Glomerular endothelial cell (primary cell): ENCODE measurements at places on chromosomes 11 and 22.

- DNase-seq, result no peak
Observed at GRCh38 chr11:95266751-95267374, 35.9 kb upstream of the SESN3 start.

GRCh38 chr11:118631142-118631909 is 23.9 kb downstream of the PHLDB1 start:
- no peak for DNase-seq

DNA sequence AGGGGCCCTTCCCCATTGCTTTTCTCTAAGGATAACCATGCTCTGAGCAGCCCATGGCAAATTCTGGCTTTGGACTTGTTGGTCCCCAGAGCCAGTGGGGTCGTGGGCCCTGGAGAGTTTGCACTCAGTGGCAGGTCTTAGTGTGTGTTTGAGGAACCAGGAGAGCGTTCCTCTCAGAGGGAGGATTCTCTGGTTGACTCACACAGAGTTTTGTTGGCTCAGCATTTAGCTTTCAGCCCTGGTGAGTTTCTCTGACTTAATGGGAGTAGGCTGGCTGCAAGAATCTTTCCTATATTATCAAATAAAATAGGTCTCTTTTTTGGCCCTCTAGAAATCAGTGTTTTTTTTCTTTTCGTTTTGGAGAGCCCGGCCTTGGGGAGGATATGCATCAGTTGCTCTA is 20.9 kb downstream of the ST14 start:
- DNase-seq, result no peak

- DNase-seq, result no peak
Observed at GRCh38 chr11:17387811-17388210, 648 bp downstream of the KCNJ11 start.

GRCh38 chr22:25413620-25414019 is 150.9 kb upstream of the GRK3 start:
- DNase-seq, result no peak

DNA sequence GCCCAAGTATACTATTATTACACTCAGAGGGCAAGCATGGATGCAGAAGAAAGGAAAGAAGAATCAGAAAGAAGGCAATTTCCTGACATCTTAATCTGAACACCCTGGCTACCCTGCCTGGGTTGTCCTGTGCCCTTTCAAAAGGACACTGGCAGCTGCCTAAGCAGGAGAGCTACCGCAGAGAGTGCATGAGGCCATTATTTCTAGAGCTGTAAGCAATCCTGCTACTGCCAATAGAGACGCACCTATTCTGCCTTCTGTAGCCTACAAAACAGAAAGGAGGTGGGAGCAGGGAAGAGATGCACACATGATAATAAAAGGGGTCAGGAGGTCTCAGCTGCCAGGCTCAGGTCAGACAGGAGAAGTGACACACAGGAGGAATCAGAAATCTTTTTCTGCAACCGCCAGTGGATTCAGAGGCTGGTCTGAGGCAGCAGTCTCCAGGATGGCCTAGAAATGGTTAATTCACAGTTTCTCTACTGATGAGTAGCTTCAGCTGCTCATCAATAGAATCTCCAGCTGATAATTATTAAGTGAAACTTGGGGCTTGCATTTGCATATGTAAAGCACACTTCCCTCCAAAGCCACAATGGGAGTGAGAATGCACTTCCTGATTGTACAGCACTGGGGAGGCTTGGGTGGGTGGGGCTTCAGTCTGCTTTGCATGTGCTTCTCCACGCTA is 253.9 kb downstream of the LARGE1 start:
- DNase-seq, result no peak

- no peak for DNase-seq
Observed at GRCh38 chr22:36252754-36253522, at the start of gene APOL1. Gene APOL1 (plus strand): TSS chr22:36253133. CDS start chr22:36254956, 1,823 bp downstream.

DNA sequence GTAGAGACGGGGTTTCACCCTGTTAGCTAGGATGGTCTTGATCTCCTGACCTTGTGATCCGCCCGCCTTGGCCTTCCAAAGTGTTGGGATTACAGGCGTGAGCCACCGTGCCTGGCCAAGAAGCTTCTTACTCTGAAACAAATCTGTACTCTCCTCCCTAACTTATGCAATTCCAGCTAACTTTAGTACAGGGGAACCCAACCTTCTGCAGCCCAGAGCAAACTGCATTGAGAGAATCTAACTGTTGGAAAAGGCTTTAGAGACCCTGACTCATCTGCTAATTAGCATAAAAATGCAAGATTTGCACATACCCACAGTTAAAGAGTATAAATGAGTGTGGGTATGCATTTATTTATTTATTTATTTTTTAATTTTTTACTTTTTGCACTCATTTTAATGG is 64.8 kb downstream of the APOL5 start:
- DNase-seq, result no peak

DNA sequence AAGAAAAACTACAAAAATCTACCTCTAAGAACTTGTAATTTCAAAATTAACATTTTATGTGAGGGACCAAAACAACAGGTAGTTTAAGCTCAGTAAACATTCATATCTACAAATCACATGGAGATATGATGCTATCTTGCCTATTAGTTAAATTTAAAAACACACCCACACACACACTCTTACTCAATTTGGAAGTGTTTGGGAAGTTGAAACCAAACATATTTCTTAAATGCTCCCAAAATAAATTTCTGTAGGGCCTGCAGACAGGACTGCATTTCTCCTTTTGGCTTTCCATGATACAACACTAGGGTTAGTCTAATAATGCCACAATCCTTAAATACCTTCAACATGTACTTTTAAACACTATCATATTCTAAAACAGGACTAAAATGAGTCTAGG is 7.0 kb downstream of the PITPNB start:
- no peak for DNase-seq

DNA sequence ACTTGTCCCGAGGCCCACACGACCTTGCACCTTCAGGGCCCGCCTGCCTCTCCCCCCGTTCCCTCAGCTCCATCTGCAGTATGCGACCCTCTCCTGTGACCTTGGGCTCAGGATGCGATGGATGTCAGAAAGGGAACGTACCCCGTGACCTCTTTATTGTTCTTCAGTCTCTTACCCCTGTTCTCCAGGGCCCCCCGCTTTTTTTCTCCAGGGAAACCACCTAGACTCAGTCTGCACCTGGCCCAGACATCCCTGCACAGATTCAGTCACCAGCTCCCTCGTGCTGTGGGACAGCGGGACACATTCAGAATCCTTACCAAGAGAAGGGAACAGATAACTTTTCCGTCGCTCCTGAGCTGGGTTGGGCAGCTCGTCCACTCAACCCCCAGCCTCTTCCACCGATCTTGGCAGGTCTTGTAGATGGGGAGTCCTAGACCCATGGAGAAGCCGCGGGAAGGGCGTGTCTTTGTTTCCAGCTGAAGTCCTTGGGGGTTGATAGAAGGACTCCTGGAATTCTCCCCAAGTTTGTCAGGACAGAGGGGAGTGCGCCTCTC is 1.4 kb upstream of the PHOX2A start:
- DNase-seq, result no peak

DNA sequence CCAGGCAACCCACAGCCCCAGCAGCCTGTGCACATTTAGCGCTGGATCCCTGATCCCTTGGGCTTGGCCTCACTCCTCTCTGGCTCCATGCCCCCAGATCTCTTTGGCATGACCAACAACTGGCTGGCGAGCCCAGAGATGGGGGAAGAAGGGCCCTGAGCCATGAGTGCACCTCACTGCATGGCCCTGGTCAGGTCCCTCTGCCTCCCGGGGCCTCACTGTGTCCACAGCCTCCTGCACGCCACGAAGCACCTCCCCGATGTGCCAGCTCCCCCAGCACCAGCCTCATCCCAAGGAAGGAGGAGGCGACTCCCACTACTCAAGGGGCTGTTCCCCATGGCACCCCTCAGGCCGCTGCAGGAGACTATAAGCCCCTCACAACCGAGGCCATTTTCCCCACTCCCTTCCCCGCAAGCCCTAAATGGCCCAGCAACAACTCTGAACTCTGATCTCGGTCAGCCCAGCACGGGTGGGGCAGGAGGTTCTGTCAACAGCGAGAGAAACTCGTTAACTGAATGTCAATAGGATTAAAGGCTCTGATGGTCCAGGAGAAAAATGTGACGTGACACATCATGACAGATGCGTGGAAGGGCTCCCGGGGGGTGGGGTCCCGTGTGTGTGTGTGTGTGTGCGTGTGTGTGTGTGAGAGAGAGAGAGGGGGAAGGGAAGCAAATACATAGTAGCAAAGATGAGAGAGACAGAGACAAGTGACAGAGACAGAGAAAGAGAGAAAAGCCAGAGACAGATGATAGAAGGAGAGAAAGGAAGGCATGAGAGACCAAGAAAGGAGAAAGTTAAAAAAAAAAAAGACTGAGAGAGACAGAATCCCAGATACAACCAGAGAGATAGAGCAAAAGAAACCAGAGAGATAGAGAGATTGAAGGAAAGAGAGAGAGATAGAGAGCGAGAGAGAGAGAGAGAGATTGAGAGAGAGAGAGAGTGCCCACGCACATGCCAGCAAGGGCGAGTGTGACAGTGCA is 28.4 kb upstream of the SYT7 start:
- DNase-seq, result no peak

- no peak for DNase-seq
Observed at GRCh38 chr11:2378527-2379210, 1.6 kb downstream of the CD81 start.

GRCh38 chr11:67452141-67452952 is at the start of gene GPR152:
Gene GPR152 (minus strand): TSS chr11:67452729. CDS start chr11:67452724, 5 bp downstream.
- DNase-seq, result no peak

DNA sequence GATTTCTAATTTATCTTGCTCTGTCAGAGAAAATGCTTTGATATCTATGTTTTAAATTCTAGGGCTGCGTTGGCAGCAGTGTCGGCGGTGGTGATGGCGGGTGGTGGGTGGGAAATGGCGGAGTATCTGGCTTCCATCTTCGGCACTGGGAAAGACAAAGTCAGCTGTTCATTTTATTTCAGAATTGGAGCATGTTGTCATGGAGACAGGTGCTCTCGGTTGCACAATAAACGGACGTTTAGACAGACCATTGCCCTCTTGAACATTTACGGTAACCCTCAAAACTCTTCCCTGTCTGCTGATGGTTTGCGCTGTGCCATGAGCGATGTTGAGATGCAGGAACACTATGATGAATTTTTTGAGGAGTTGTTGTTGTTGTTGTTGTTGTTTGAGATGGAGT is 36.1 kb upstream of the PHOX2A start:
- no peak for DNase-seq

- no peak for DNase-seq
Observed at GRCh38 chr22:24027389-24027975, 16.4 kb downstream of the CABIN1 start.

- no peak for DNase-seq
Observed at GRCh38 chr11:576811-577610, 741 bp downstream of the PHRF1 start.

DNA sequence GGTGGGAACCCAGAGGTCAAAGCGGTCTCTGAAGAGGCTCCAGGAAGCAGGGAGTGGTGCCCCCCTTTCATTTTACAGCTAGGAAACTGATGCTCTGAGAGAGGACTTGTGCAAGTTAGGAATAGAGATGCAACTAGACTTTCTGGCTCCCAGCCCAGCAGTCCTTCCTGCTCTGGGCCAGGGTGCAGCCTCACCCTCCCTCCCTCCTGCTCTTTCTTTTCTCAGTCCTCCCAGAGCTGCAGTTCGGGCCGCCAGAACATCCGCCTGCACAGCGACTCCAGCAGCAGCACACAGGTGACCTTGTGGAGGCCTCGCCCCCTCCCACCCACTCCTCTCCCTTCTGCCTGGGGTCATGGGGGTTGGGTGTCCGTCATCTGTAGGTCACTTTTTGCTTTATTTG is 51.5 kb downstream of the LHFPL7 start:
- no peak for DNase-seq

DNA sequence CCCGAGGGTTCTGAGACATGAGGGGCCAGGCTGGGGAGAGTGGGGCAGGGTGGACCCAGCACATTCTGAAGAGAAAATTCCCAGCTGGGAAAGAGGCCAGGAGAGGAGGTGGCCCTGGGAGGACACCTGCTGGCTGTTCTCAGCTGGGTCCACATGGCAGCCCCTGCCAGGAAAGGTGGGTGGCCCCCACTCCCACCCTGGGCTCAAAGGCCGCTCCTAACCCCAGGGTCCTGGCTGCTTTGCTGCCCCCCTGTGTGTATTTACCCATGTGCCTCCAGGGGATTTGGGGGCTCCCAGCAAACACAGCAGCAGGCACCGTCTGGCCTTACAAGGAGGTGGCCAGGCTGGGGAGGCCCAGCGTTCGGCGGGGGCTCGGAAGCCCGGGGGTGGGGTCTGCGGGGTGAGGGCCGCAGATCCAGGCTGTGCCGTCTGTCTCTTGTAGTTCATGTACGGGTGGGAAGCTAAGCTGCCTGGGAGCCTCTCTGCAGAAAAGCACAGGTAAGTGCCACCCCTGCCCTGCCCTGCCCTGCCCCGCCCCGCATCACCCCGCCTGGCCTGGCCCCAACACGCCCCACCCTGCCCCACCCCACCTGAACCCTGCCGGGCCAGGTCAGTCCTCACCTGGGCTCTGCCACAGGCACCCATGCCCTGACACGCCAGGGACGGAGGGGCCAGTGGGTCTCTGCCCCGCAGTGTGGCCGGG is 10.6 kb downstream of the MUC5B start:
- DNase-seq, result no peak

DNA sequence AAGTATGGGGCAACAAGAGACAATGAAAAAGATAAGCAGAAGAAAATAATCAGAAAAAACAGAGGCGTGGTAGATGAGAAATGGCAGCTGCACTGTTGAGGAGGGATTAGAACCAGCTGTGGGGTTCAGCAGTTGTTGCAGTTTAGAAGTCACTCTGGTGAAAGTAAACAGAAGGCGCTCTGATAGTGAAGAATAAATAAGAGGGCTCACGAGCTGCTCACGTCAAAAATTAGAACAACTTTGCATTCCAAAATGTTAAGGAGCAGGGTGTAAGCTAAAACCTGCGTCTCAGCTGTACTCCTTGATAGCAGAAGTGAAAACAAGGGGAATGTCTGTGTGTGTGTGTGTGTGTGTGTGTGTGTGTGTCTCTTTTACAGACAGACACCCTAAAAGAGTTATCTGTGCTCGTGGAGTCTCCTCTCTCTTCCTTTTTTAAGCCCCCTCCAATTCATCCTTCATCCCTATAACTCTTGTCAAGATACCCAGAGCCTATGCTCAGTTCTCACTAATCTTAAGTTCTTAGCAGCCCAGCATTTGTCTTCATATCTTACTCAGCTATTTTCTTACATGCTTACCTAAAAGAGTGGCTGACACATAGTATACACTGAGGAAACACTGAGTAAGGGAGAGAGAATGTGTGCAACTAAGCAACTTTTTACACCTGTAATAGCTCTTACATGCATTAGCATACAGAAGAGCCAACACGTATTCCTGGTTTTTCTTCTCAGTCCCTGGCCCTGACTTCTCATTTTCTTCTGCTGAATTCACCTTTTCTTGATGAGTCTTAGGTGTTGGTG is 8.9 kb downstream of the TTC17 start:
- DNase-seq, result no peak

- no peak for DNase-seq
Observed at GRCh38 chr22:30882974-30883533, 85.5 kb downstream of the MORC2 start.

- no peak for DNase-seq
Observed at GRCh38 chr11:22730319-22730718, 63.9 kb downstream of the GAS2 start.

- DNase-seq, result no peak
Observed at GRCh38 chr11:43758927-43759326, 78.4 kb downstream of the HSD17B12 start.

DNA sequence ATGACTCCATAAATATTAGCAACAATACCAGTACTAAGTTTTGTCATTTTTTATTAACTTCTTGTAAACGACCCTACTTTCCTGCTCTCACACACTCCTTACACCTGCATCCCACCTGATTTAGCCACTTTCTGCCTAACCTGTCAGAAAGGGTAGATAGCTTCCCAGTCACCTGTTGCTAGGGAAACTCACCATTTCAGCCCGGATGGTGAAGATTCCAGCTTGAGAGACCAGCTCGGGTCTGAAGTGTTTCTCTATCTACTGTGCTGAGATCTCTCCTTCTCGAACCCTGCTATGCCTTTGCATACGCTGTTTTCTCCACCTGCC is at the start of gene PARVG:
TSS of gene PARVG (plus strand) at position 220 of the 327 bp plus-strand sequence. CDS start 2,405 bp downstream, outside the sequence.
- DNase-seq, result no peak
